ENCODE measurements at places on chromosomes 7 and 10. TPM values are rescaled to one million over a fixed set of nuclear protein-coding genes. Genes with fewer than 3 reads are reported as not detected.

GRCh38 chr7:70243443-70243842, 645.2 kb downstream of the AUTS2 start:
- no peak for DNase-seq

DNA sequence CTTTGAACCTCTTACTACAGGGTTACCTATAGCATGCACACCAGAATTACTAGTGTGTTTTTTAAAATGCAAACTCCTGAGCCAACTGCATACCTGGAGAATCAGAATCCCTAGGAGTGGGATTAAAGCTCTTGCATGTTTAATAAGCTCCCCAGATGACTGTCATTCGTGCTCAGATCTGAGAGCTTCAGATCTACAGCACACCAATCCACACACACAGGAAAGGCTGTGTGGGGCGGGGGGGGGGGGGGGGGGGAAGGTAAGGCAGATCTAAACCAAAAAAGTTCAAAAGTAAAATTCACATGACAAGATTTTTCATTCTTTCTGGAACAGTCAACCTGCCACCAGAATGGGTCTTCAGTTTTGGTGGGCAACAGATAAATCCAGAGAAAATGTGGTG, 5.5 kb downstream of the FAM3C start:
- no peak for DNase-seq

DNA sequence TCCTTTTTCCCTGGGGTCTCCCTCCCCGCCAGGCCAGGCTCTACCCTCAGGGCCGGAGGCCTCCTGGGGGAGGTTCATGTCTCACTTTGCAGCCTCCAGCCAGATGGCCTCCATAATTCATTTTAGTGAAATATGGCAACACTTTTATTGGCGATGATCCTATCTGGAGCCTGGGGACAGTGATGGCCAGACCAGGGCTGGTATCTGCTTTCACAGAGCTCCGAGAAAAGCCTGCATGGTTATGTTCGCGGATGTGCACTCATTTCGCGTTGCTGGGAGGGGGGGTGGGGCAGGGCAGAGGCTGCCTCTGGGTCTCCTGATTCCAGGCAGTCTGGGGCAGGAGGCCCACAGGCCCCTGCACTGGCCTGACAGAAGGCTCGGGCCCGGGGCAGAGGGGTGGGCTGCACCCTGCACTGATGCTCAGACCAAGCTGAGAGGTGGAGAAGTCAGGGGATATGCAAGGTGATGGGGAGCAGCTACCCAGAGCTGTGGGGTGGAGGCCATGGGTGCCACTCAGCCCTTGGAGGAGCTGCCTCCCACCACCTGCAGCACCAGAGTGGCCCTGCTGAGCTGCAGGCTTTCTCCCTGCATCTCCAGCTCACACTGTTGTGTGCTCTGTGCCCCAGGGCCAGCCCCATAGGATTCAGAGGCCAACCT, 85.3 kb upstream of the RET start:
- DNase-seq, result no peak

GRCh38 chr10:44154956-44155355, 229.9 kb downstream of the CXCL12 start:
- DNase-seq, result peak; percentile 62

ACSM6 gene
- not detected for total RNA-seq

DNA sequence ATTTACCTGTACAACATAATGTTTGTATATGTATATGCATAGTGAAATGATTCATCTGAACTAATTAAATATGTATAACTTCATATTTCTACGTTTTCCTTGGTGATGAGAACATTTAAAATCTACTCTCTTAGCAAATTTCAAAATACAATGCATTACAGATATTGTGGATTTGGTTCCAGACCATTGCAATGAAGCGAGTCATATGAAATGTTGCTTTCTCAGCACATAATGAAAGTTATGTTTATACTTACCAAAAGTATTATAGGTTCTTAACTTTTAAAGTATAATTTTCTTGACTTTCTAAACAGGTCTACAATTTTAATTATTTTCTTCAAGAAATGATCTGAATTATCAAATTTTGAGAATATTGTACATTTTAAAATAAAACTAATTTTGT, 189.2 kb downstream of the CSTF2T start:
- peak; percentile 12 for DNase-seq
